ENCODE measurements at places on chromosomes 5 and 9.

DNA sequence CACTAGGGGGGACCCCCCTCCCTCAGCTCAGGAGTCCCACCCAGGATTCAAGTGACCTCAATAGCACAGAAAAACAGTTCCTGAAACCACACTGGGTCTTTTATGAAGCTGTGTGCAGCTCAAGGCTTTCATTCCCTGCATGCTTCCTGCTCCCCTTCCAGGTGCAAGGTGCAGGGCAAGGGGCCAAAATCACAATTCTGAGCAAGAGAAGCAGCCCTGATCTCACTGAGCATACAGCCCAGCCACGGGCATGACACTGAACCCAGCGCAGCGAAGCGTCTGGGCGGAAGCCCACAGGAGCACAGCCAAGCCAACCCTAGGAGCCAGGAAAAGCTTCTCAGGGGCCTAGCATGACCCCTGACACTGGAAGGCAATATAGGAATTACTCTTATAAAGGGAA lies 62.9 kb downstream of the IRX2 start:
- H3K27me3 ChIP-seq = peaks cover 6% of the 10 kb centered on the region
- DNase-seq = no peak
- H3K27ac ChIP-seq = no peak overlapping the region
- no peak overlapping the region for H3K4me3 ChIP-seq
- H3K36me3 ChIP-seq = no peaks in the 10 kb centered on the region

DNA sequence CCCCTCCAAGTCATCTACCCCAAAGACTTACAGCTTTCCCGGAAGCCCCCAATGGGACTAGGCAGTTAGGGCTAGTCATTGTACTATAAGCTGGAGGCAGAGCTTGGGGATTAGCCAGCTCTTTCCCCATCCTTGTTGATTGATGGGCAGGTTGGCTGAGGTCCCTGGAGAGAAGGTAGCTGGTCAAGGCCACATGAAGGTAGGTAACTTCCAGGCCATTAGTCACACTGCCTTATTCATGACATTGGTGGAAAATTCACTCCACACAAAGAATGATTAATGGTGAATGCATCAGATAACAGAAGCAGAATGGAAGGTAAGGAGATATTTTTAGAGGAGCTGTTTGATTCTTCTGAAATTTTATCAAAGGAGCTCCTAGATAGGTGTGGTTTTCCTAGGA lies 49.5 kb upstream of the TGFBR1 start:
- no peaks in the 10 kb centered on the region for H3K27me3 ChIP-seq
- H3K36me3 ChIP-seq = no peaks in the 10 kb centered on the region
- DNase-seq = peak; percentile 45
- H3K4me1 ChIP-seq = peaks cover 58% of the 10 kb centered on the region
- H3K27ac ChIP-seq = no peak overlapping the region

DNA sequence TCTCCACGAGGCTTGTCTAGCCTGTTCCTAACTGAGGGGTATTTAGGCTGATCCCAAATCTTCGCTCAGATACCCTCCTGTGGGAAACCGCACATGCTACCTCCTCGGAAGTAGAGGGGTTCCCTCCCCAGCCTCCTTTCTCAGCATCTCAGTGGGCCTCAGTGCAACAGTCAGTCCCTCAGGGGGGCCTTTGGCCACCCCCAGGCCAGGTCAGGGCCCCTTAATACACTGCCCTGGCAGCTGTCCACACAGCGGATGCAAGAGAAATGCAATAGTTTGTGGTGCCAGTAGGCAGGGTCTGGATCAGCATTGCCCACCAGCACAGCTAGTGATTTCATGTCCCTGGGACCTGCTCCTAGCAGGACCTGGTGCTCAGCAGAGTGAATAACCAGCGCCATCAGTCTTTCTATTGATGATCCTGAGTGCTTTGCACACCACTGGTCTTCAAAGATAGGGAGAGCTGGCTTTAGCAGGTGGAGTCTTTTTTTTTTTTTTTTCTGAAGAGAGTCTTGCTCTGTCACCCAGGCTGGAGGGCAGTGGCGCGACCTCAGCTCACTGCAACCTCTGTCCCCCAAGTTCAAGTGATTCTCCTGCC lies 7.5 kb downstream of the PLPP7 start:
- H3K36me3 ChIP-seq = no peaks in the 10 kb centered on the region
- H3K4me3 ChIP-seq = no peak overlapping the region
- DNase-seq = no peak
- H3K27ac ChIP-seq = no peak overlapping the region
- no peaks in the 10 kb centered on the region for H3K4me1 ChIP-seq
- H3K27me3 ChIP-seq = no peaks in the 10 kb centered on the region

DNA sequence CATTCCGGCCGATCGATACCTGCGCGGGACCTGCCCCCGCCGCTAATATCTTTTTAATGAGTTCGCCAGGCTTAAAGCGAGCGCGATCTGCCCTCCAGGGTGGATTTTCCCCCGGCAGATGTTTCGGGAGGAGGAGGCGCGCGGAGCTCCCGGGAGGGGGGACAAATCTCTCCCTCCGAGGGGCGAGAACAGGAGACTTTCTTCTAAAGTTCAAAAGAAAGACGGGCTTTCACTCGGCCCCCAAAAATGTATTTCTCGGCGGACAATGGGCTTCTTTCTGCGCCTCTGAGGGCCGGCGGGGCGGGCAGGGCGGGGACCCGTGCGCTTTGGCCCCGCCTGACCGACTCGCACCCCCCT lies 4.1 kb upstream of the PRDM12 start:
- no peak for DNase-seq
- no peaks in the 10 kb centered on the region for H3K36me3 ChIP-seq
- no peaks in the 10 kb centered on the region for H3K4me1 ChIP-seq

DNA sequence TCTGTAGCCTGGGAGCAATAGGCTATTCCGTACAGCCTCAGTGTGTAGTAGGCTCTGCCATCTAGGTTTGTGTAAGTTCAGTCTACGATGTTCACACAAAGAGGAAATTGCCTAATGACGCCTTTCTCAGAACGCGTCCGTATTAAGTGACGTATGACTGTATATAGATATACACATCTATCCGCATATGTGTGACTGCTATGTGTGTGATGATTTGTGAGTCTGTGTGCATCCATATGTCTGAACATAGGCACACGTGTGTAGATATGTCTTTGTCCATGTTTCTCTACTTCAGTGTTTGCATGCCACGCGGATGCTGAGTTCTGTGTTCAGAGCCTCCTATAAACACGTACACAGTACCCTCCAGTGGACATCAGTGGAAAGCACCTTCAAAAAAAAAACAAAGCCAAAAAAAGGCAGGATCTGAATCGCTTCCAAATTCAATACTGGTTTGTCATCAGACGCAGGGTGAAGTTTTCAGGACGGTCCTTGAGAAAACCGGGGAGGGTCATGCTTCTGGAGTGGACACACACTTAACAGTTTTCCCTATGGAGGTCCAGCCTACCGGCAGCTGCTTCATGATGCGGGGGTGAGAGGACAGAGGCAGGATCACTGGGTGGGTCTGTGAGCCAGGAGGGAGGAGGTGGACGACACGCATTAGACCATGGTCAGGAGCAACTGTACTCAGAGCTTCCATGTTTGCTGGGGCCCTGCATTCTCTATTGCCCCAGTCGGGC lies 29.5 kb upstream of the ALDH1B1 start:
- no peaks in the 10 kb centered on the region for H3K36me3 ChIP-seq
- peak; percentile 92 for DNase-seq
- H3K27me3 ChIP-seq = no peaks in the 10 kb centered on the region
- peak overlapping the region; percentile 57 for H3K4me3 ChIP-seq

- H3K4me3 ChIP-seq = no peak overlapping the region
- no peaks in the 10 kb centered on the region for H3K27me3 ChIP-seq
- no peak overlapping the region for H3K27ac ChIP-seq
- peaks cover 7% of the 10 kb centered on the region for H3K4me1 ChIP-seq
These were observed 203.5 kb upstream of the IER5L start for GRCh38 chr9:129381481-129381957.

GRCh38 chr5:59756373-59757035 lies 137.0 kb downstream of the PDE4D start:
- no peak for DNase-seq
- peaks cover 15% of the 10 kb centered on the region for H3K4me1 ChIP-seq
- H3K36me3 ChIP-seq = no peaks in the 10 kb centered on the region
- no peaks in the 10 kb centered on the region for H3K27me3 ChIP-seq

DNA sequence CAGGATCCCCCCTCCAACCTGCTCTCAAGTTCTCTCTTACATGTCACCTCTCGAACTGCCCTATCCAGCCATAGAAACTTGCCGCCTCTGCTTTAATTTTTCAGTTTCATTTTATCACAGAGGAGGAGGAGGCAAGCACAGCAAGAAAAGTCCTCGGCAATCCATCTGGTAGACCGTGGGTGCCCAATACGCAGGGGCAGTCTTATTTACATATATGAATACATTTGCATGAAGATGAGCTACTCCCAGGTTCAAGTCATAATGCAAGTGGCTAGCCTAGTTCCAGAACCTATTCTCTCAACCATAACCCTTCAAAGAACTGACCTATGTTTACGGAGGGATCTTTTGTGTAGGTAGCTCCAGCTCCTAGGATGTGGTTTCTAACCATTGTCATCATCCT lies 223.2 kb upstream of the PANK3 start:
- no peaks in the 10 kb centered on the region for H3K27me3 ChIP-seq
- H3K4me1 ChIP-seq = peaks cover 7% of the 10 kb centered on the region
- H3K36me3 ChIP-seq = 0 out of 2 replicates have a peak, but pooled peaks cover 16% of the 10 kb centered on the region

DNA sequence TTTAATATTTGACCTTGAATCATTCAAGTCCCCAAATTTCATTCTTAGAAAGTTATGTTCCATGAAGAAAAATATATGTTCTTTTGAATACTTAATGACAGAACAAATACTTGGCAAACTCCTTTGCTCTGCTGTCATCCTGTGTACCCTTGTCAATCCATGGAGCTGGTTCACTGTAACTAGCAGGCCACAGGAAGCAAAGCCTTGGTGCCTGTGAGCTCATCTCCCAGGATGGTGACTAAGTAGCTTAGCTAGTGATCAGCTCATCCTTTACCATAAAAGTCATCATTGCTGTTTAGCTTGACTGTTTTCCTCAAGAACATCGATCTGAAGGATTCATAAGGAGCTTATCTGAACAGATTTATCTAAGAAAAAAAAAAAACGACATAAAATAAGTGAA lies 65.4 kb downstream of the WDR41 start:
- no peak overlapping the region for H3K4me3 ChIP-seq
- DNase-seq = peak; percentile 87
- H3K27ac ChIP-seq = peak overlapping the region; percentile 39
- no peaks in the 10 kb centered on the region for H3K27me3 ChIP-seq
- H3K36me3 ChIP-seq = peaks cover 11% of the 10 kb centered on the region

- no peaks in the 10 kb centered on the region for H3K36me3 ChIP-seq
- DNase-seq = no peak
- 0 out of 2 replicates have a peak, but pooled peaks cover 12% of the 10 kb centered on the region for H3K27me3 ChIP-seq
- H3K4me1 ChIP-seq = 0 out of 2 replicates have a peak, but pooled peaks cover 7% of the 10 kb centered on the region
These were observed 14.5 kb downstream of the CXCL14 start for GRCh38 chr5:135564331-135564730.

DNA sequence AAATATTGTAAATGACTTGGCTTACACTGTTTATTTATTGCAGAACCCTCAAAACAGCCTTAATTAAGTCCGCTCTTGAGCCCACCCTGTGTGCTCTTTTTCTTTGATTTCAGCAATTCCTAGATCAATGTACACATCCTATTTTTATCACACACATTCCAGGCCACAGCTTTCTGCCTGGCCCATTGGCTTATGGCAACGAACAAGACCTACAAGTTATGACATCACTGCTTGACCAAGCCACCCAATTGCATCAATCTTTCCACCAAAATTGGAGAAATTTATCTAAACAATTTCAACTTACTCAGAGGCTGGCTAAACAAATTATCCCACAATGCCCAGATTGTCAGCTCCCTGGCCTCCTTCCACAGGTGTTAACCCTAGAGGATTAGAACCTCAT lies 158.4 kb downstream of the CPLANE1 start:
- no peaks in the 10 kb centered on the region for H3K27me3 ChIP-seq
- no peaks in the 10 kb centered on the region for H3K4me1 ChIP-seq
- no peak overlapping the region for H3K27ac ChIP-seq
- H3K36me3 ChIP-seq = no peaks in the 10 kb centered on the region

GRCh38 chr5:155943516-155944407 lies 383.2 kb upstream of the SGCD start:
- no peak overlapping the region for H3K27ac ChIP-seq
- H3K27me3 ChIP-seq = no peaks in the 10 kb centered on the region

DNA sequence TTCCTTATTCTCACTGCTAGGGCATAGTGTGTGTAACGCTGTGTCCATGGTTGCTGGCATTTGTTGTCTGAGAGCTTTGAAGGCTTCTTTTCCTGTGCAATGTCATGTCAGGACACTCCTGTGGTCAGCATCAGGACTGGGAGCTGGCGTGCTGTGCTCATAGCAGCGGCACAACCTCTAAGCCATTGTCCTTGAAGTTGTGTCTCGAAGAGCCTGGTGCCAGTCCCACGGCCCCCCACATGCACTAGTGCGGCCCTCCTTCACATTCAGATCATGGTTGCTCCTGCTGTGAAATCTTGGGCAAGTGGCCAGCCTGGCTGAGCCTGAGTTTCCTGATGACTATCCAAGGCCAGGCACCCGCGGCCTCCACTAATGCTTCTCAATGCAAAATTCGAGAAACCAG lies 32.4 kb downstream of the PDZD2 start:
- H3K4me3 ChIP-seq = no peak overlapping the region
- H3K36me3 ChIP-seq = no peaks in the 10 kb centered on the region
- no peak overlapping the region for H3K27ac ChIP-seq
- no peak for DNase-seq
- H3K4me1 ChIP-seq = no peaks in the 10 kb centered on the region

- no peak for DNase-seq
- no peaks in the 10 kb centered on the region for H3K36me3 ChIP-seq
- peaks cover 21% of the 10 kb centered on the region for H3K4me1 ChIP-seq
- no peak overlapping the region for H3K27ac ChIP-seq
- no peaks in the 10 kb centered on the region for H3K27me3 ChIP-seq
- H3K4me3 ChIP-seq = no peak overlapping the region
These were observed 35.7 kb upstream of the ADRB2 start for GRCh38 chr5:148790545-148791333.

DNA sequence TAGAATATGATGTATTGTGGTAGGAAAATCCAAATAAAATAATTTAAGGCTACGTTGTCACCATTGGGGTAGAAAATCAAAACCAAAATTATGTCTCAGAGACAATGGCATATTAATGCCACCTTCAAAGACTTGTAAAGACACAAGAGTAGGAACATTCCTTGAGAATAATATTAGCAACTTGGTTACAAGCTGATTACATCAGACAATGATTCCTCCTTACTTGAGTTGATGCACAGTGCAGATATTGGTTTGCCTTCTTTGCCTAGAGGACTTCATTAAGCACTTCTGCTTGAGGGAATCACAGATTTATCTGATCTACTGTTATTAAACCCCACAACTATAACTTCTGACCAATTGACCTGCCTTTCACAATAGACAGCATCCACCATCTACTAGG lies 500.2 kb downstream of the CDH9 start:
- H3K4me1 ChIP-seq = no peaks in the 10 kb centered on the region
- H3K27me3 ChIP-seq = no peaks in the 10 kb centered on the region
- H3K36me3 ChIP-seq = no peaks in the 10 kb centered on the region
- no peak overlapping the region for H3K27ac ChIP-seq
- no peak for DNase-seq

- H3K36me3 ChIP-seq = no peaks in the 10 kb centered on the region
- H3K4me3 ChIP-seq = no peak overlapping the region
- H3K27ac ChIP-seq = no peak overlapping the region
- no peaks in the 10 kb centered on the region for H3K27me3 ChIP-seq
- H3K4me1 ChIP-seq = no peaks in the 10 kb centered on the region
- no peak for DNase-seq
These were observed 151.3 kb upstream of the TRPC7 start for GRCh38 chr5:136516637-136517036.
